Memory B cell (primary cell): ENCODE measurements at places on chromosomes 16 and 17.

GRCh38 chr16:70437582-70438557, 1.0 kb downstream of the ST3GAL2 start:
- DNase-seq, result no peak

DNA sequence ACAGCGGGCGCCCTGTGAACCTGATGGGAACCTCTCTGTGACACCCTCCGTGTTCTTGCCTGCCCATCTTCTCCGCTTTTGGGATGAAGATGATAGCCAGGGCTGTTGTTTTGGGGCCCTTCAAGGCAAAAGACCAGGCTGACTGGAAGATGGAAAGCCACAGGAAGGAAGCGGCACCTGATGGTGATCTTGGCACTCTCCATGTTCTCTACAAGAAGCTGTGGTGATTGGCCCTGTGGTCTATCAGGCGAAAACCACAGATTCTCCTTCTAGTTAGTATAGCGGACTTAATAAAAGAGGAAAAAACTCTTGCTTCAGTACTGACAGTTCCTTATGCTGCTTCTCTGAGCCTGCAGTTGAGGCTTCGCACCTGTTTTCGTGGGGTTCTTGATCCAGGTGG, 10.5 kb downstream of the CDK5RAP3 start:
- no peak for DNase-seq

- DNase-seq, result no peak
Measured at GRCh38 chr16:66298006-66298405, 68.5 kb upstream of the CDH5 start.

- no peak for DNase-seq
Measured at GRCh38 chr17:75881678-75882454, 3.5 kb upstream of the TRIM47 start.

- DNase-seq, result no peak
Measured at GRCh38 chr16:50449800-50450199, 81.0 kb upstream of the BRD7 start.

GRCh38 chr17:40922239-40922638, 15.2 kb downstream of the KRT23 start:
- DNase-seq, result no peak

- DNase-seq, result no peak
Measured at GRCh38 chr17:27896701-27897100, 3.5 kb upstream of the LYRM9 start.

DNA sequence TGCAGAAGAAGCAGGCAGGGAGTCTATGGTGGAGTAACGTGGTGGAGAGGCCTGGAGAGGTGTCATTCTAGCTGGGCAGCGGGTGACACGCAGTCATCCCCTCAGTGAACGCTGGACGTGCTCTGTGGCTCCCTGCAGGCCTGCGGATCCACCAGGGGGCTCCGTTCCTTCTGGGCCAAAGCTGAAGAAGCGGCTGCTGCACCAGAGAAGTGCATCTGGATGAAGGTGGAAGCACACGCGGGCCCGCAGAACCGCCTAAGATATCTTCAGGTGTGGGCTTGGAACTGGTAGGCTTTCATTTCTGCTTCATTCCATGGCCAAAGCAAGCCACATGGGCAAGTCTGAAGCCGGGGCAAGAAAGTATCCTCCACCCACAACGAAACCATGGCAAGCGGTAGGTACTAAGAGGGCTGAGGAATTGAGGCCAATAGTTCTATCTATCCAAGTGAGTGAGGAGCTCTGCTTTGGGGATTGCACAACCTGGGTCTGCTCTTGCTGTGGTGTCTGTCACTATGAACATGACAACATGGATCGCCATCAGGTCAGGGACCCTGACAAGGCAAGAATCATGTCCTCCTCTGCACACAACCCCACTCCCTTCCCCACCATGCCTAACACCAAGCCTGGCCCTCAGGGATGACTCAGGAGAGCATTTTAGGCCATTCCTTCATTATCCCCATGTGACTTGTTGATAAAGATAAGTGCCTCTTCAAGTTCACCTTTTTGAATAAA, 78.9 kb upstream of the FBXO47 start:
- no peak for DNase-seq

GRCh38 chr17:78896091-78896833, 6.7 kb downstream of the CEP295NL start:
- DNase-seq, result no peak

DNA sequence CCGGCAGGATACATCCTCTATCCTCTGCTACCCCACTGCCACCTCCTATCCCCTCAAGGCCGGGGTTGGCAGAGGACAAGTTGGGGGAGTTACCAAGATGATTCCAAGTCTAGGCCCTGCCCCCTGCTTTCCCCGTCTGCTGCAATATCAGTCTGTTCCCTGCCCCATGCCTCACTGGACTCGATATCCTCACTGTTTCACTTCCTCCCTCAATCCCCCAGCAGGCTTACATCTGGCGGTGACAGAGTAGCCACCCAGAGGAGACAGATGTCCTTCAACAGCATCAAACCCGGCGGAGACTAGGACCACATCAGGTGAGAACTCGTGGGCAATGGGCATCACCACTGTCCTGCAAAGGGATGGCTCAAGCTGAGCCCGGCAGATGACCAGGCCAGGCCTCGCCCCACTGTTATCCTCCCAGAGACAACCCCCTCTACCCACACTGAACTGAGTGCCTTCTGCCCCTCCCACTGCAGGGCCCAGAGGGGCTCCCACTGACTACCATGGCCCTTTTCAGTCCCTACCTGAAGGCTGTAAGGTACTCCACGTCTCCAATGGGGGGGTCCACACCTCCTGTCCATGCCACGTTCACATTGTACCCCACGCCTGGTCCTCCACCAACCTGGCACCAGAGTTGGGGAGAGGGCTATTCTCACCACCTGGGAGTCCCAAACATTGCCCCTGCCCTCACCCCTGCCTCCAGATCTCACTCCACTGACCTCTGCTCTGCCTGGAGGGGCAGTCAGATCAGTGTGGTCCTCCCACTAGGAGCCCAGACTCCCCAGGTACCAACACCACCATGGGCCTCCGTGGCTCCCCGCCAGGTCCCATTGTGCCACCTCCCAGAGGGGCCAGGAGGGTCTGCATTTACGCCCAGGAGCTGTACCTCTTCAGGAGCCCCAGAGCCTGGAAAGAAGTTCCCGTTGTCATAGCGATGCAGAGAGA, 9.6 kb downstream of the G6PC3 start:
- no peak for DNase-seq

DNA sequence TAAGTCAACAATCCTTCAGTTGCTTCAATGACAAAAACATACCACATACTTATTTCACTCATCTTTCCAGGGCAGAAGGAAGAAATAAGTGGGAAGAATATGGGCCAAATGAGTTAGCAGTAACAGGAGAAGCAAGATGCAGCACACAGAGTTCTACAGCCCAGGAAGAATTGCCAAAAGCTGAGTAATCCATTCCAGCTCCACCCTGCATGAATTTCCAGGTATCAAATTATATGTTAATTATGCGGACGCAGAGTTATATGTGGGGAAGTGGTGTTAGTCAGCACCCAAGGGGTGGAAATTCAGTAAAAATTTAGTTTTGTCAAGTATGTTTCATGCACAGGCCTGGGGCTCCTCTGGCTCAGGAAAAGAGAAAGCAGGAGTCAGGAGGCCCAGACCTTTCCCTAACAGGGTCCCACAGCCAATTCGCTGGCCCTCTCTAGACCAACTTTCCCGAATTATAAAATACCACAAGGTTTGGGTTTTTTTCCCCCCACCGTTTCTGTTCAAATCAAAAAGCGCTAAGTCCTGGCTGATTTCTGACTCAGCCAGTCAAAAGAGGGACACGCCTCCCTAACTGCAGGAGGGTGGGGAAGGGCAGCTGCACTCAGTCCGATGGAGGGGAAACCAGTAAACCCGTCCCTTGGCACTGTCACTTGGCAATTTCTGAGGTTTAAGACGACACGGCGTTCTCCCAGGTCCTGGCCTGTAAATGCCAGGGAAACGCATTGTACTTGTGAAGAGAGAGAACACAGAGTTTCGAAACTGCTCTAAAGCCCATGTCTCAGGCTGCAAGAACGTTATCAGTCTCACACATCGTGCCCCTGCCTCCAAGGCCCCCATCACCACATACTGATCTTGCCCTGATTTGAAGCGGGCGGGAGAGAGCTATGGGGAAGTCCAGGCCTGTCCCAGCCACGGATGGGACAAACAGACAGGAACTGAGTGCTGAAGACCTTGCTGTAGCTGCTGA, 58.1 kb downstream of the ZFHX3 start:
- no peak for DNase-seq
